ENCODE measurements at places on chromosomes 1 and 21.

DNA sequence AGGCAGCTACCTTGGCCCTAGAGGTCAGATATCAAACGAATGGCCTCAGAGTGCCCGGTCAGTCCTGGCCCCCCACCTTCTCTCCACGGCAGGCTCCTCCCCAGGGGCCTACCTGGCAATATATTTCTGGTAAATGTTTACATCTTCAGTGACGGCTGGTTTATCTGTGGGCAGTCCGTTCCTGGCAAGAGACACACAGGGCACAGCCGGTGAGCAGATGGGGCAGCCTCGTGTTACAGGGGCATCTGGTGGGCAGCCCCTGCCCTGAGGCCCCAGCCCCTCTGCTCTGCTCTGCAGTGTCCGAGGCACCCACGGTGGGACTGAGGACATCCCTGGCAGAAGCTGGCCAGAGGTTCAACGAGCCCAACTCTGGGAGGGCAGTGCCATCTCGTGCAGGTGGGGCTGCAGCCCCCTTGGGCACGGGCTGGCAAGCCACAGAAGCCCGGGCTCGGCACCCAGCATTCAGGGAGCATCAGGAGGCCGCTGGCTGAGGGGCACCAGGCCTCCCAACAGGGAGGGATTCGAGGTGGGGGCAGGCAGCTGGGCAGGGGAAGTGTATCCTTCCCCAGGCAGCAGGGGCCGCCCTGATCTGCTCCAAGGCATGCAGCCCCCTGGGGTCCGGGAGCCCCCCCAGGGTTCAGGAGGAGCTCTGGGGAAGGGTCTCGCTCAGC is 137.9 kb downstream of the CASZ1 start:
- DNase-seq = no peak

DNA sequence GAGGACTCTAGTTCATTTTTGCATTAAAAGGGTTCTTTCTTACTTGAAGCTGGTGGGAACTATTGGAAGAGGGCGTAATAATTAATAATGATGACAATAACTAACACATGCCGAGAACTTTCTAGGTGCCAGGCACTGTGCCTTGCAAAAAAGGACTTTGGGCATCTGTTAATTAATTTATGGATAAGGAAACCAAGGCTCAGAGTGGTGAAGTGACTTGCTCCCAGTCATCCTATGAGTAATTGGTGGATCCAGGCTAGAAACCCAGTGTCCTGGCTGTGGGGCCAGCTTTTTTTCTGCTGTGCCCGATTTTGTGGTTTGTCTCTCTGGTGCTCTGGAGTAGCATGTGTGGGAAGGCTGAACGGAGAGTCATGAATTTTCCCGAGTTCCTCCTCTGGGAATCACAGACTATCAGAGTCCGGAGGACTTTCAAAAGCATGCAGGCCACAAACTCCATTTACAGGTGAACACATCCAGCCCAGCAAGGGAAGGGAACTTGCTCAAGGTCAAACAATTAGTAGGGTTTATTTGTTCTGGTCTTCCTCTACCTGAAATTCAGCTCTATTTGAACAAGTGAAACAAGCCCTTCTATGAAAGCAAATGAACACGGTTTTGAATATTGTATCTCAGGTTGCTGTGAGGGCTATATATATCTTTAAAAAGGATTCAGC is 23.4 kb downstream of the ROR1 start:
- DNase-seq = no peak

- no peak for DNase-seq
These were observed 91.7 kb downstream of the TPR start for GRCh38 chr1:186283374-186283773.

DNA sequence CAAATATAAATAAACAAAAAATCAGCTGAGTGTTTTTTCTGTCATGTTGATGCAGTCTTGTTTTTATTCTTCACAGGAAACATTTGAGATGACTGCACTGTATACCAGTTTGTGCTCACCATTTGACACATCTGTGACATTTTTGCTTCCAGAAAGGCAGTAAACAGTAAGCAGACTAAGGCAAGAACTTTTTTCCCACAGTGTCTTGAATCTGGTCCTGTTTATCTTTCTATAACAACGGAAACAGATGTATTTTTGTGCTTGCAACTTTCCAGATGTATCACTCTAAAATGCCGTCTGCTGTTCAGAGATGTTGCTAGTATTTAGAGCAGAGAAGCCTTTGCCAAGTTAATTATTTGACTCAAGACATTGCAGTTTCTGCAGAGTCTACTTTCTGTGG is 105.5 kb downstream of the ZC3H11B start:
- peak; percentile 11 for DNase-seq

DNA sequence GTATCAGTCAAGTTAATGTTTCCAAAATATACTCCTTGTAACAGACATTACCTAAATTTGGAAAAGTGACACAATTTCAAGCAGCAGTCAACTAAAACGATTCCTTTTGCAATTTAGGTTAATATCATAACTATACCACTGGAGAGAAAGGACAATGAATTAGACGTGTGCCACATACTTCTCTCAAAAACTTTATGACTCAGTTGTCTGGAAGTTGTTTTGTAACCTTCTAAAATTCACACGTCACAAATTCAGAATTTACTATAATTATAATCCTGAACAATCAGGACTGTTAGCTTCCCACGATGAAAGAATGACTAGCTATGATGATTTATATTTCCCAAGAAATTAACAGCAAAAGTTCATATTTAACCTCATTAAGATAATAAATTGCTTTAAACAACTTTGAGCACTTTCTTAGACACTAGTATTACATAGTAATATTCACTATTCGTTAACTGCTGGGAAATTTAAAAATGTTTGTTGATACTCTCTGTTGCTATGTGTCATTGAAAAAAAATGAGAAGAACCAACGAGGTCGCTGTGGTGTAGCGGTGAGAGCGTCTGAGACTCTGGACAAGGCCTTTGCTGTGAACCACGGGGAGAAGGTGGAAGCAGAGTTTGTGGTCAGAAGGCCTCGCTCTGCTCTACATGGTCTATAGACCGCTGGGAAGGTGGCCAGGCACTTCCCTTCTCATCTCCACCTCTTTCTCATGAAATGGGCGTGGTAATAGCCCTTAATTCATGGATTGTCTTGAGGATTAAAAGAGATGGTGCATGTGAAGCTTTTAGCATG is 27.9 kb upstream of the BATF3 start:
- DNase-seq = no peak

DNA sequence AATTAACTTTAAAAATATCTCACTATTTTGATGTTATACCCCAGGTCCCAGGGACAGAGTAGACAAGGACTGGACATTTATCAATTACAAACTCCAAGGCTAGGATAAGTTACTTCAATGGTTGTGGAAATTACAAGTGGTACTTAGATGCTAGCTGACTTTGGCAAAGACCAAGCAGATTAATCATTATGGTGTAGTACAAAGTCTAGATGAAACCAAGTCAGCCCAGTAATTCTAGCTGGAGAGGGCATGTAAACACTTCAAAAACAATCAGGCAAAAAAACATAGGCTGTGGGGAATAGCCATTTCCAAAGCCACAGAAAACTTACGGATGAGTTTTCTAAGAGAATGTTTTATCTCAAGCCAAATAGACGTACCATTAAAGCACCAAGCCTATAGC is 124.5 kb downstream of the TSEN15 start:
- DNase-seq = no peak

DNA sequence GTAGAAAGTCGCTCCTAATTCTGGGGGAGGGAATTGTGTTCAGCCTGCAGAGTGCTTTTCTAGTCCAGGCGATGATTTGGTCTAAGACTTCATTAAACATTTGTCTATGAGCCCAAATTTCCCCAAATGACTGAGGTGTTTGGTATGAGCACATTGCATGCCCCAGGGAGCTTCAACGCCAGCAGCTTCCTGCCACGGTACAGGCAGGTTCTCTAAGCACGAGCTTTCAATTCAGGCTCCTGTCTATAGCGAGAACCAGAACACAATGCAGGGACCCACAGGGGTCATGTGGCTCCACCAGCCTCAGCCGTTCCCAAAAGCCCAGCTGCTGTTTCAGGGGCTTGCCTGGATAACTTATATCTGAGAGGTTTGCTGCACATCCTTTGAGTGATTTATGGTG is 34.1 kb upstream of the H6PD start:
- no peak for DNase-seq

Measured in brain pericyte (primary cell).